ENCODE measurements at places on chromosomes 5 and 9.

DNA sequence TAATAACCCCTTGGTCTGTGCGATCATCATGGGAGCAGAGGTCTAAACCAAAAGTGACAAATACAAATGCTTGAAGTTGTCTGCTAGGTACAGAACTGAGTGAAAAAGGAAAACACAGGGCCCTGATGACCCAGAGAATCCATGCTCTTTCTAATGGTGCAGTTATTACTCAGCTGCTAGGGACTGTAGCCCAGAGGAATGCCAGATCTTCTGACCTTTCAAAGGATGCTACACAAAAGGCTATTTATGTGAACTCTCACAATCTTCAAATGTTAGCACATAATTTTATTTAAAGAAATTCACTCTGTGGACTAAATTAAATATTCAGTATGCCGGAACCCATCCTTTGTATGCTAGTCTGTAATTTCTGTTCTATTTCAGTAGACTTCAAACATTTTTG is 79.9 kb downstream of the PRR16 start:
- DNase-seq = no peak

GRCh38 chr5:17802256-17802655 is 168.0 kb downstream of the TAF11L14 start:
- no peak for DNase-seq

GRCh38 chr5:120765189-120765588 is 301.1 kb downstream of the PRR16 start:
- DNase-seq = no peak

GRCh38 chr5:169302491-169303118 is 1.7 kb upstream of the SLIT3 start:
- peak; percentile 76 for DNase-seq

GRCh38 chr9:93680443-93681268 is 104.3 kb downstream of the PHF2 start:
- peak; percentile 18 for DNase-seq

- DNase-seq = no peak
Observed at GRCh38 chr5:151018846-151019245, 1.5 kb upstream of the GPX3 start.

DNA sequence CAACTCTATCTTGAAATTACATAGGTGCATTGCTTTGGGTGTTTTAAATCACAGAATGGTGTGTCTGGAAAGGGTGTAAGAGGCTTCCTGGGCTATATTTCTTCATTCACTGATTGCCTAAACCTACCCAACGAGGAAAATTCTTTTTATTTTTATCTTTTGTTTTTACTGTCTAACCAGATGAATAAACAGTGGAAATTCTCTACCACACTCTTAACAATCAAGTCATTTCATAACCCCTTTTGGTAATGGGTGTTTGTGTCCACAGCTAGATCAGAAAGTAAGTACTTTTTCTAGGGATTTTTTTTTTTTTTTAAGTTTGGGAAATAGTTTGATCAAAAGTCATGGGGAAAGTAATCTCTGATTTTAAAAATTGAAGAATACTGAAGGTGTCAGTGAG is 27.6 kb upstream of the C5orf47 start:
- DNase-seq = no peak

- DNase-seq = no peak
Observed at GRCh38 chr5:36646507-36647023, 40.2 kb downstream of the SLC1A3 start.

- no peak for DNase-seq
Observed at GRCh38 chr5:126104951-126105350, 318.3 kb upstream of the GRAMD2B start.

DNA sequence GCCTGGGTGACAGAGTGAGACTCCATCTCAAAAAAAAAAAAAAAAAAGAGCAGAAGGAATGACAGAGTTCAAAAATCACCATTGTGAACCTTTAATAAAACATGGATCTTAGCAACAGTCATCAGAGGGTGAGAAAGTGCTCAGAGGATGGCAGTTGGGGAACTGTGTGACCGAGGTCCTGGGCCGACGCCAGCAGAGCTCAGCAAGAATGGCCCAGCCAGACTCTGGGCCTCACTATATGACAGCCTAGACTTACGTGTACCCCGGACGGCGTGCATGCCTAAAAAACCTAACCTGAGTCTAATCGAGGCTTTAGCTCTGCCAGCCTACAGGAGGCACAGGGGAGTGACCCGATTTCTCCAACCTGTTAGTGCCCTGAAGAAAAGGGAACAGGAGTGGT is 64.3 kb downstream of the MVB12B start:
- no peak for DNase-seq

- DNase-seq = no peak
Observed at GRCh38 chr9:120886490-120886967, 9.5 kb upstream of the PHF19 start.

- DNase-seq = peak; percentile 79
Observed at GRCh38 chr5:76475936-76476335, 72.9 kb downstream of the IQGAP2 start.

- no peak for DNase-seq
Observed at GRCh38 chr5:98794414-98795080, 21.1 kb downstream of the RGMB start.

DNA sequence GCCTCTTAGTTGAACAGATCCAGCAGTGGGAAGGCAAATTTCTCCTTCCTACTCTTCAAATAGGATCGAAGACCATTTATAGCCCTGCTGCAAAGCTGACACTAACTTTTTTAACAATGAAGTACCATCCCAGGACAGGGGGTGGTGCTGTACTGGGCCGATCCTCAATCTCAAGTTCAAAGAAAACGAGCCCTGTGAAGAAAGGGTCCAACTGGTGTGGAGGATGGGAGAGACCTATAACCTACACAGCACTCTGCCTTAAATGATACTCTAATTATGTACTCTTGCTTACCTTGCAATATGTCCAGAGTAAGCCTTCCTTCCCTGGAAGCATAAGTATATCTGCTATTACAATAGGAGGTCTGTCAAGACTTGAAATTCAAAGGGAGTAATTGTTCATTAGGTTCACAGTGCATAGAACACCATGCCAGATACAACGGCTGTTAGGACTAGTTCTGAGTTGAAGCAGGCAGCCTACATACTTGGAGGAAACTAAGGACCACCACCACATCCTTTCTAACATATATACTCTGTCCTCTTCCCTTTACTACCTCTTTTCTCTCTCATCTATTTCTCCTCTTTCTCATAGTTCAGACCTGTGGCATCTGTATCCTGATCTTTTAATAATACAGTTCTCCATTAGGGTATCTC is 6.2 kb downstream of the ETF1 start:
- no peak for DNase-seq

GRCh38 chr9:130138171-130138653 is 34.0 kb upstream of the NCS1 start:
- peak; percentile 14 for DNase-seq

- no peak for DNase-seq
Observed at GRCh38 chr5:115070737-115071136, 99.0 kb downstream of the TRIM36 start.

- no peak for DNase-seq
Observed at GRCh38 chr5:140344683-140345423, 1.6 kb downstream of the HBEGF start.

GRCh38 chr5:83516377-83516776 is 44.8 kb downstream of the VCAN start:
- no peak for DNase-seq

- DNase-seq = no peak
Observed at GRCh38 chr9:37732952-37733351, 20.7 kb upstream of the TRMT10B start.

DNA sequence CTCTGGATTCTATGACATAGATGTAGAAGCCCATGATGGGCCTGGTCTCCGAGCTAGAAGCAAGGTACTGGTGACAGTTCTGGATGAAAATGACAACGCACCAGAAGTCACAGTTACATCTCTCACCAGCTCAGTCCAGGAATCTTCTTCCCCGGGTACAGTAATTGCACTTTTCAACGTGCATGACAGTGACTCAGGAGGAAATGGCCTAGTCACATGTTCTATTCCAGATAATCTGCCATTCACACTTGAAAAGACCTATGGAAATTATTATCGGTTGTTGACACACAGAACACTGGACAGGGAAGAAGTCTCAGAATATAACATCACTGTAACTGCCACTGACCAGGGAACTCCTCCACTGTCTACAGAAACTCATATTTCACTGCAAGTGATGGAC is 1.3 kb downstream of the PCDHGA4 start:
- no peak for DNase-seq

DNA sequence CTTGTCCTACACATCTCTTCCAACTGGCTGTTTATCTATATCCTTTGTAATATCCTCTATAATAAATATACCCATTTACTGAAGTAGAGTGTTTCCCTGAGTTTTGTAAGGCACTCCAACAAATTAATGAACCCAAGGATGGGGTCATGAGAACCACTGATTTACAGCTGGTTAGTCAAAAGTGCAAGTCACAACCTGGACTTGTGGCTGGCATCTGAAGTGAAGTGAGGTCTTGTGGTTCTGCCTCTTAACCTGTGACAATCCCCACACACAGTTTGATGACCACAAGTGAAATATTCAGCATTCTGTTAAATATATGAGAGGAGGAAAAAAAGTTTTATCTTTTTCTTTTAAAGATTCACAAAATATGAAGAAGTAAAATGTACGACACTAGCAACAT is 126.1 kb downstream of the NR2F1-AS1 start:
- no peak for DNase-seq

DNA sequence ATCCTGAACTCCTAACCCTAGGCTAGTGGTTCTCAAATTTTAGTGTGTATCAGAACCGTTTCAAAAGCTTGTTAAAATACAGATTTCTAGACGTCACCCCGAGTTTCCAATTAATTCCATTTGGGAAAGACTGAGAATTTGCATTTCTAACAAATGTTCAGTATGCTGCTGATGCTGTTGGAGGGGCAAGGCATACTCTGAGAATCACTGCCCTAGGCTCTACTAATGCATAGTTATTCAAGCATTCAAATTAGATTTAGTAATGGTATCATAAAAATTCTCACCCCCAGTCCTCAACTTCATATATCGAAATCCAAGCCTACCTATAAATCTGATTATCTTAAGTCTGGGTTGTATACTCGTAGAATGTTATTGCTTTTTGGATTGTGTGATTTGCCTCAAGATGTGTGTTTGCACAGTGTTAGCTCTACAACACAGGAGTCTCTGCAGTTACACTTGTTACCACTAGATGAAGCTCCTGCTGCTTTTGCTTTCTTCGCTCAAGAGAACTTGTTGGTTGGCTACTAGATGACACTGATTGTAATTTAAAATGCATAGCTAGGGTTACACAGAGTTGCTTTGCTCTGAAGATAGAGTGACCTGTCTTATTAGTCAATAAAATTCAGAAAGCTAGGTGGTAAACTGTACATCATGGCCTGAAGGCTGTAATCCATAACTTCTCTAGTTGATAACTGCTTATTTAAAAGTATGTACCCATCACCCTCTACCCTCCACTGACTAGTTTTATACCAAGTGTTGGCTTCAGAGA is 7.5 kb upstream of the ERAP2 start:
- DNase-seq = no peak

DNA sequence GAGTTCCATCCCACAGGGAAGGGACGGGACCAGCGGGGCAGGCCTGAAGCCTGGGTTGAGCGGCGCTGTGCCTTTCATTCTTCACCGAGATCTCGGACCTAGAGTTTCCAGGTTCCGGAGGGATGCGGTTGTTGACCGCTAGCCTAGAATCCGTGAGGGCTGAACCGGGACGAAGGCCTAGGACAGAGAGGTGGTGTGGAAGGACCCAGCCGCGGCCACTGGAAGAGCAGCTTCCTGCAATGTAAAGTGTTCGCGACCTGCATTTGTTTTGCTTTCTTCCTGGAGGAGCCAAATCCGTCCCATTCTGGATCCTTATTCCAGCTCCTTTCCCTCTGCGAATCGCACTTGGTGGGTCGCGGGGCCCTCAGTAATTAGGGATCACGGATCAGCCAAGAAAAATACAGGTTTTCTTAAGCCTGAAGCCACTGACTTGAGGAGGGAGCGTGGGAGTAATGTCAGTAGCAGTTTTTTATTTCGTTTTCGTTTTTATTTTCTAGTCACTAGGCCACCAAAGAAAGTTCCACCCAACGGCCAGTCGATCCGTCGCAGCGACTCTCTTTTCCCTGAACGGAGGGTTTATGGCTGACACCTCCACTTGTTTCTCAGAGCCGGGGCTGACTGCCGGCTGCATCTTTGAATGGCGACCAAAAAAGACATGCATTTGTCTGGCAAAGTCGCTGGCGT is 48.6 kb downstream of the ANXA2R start:
- DNase-seq = no peak

GRCh38 chr5:53291528-53291927 is 182.0 kb upstream of the MOCS2 start:
- DNase-seq = no peak

- no peak for DNase-seq
Observed at GRCh38 chr9:80867731-80868130, 821.6 kb downstream of the TLE1 start.

DNA sequence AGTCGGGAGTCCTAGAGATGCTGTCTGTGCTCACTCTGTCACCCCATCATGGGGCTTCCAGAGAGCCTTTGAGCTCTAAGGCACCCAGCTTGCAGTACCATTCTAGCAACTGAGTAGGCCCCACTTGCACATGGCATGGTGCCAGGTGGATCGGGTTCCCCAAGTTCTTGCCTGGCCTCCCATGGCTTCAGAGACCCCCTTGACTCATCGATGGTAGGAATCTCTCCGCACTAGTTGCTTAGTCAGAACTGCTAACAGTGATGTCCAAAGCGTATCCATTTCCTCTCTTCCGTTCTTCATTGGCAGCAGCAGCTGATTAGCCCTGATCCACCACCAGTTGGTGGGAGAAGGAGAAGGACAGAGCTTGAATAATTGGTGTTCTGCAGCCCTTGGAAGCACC is 70.3 kb upstream of the RARS1 start:
- no peak for DNase-seq

GRCh38 chr5:150503977-150504620 is 3.8 kb upstream of the NDST1 start:
- DNase-seq = peak; percentile 80

DNA sequence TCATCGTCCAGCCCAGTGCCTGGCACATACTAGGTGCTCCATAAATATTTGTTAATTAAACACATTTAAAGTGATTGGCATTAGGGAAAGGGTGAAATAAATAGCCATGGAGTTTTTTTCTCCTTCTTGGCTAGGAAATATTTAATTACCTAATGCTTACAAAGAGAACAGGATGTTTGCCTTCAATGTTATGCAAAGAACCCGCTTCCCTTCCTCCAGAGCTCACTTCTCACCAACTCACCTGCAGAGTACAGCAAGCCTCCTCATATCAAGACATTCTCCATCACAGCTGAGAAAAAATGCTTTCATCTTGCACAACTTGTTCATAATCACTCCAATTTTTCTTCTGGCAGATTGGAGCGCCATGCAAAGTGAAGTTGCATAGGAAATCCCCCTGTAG is 161.7 kb upstream of the STK32A start:
- no peak for DNase-seq

DNA sequence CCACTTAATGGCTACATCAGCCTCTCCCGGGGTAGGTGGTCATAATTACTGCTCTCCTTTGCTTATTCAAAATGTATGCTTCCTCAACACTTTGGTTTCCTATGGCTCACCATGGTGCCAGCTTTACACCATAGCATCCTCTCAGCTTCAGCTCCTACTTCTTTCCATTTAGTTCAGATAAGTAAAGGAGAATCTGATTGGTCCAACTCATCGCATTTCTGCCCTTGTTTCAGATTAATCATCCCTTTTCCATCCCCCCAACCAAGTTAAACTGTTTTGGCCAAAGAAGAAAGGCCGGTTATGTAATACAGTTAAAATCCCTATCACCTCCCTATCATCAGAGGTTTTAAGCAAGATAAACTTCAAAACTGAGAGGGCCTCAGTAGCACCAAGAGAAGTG is 130.5 kb downstream of the CETN3 start:
- DNase-seq = no peak

Measured in mucosa of descending colon (tissue), 3 donors.